Fibroblast of skin of scalp (primary cell): ENCODE measurements at places on chromosomes 6 and 20.

DNA sequence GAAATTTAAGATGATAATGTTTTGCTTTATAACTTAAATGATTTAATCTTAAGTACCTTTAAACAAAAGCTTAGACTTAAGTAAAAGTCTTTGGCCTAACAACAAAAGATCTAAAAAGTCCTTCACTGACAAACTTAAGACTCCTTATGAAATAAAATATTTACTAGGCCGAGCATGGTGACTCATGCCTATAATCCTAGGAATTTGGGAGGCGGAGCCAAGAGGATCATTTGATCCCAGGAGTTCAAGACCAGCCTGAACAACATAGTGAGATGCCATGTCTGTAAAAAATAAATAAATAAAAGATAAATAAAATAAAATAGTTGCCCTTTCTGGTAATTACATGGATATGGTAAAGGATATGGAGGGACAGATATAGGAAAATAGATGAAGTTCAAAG, 12.4 kb downstream of the KATNA1 start:
- peak; percentile 61 for DNase-seq

GRCh38 chr20:61631751-61632150, 379.7 kb downstream of the CDH4 start:
- DNase-seq = no peak

DNA sequence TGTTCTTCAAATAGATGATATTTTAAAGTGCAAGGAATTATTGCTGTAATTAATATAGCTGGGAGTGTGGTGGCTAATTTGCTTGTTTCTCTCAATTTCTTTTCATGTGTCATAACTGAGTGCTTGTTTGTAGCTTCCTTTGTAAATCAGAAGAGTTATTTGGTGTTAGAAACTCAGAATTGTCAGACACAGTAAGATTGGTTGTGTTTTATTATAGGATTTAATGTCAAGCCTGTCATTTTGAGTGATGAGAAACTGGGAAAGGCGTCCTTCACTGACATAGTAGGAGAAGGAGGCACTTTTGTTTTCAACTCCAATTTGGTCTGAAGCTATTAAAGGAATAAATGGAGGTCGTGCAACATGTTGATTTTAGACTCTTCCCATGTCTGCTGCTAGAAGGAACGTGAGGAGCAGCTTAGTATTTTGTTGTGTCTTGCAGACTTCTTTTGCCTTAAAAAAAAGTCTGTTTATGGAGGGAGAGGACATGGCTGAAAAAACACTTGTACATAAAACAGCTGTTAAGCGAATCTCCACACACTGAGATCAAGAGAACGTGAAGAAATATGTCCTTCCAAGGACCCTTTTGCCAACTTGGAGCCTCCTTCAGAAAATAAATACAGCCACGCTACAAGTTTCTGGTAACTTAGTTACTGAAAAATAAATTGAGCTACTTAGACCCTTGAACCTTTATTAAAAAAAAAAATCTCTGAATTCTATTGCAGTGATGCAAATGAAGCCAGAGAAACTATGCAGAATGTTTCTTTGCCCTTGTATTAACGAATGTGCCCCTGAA, 59.5 kb downstream of the BMP6 start:
- DNase-seq = no peak

DNA sequence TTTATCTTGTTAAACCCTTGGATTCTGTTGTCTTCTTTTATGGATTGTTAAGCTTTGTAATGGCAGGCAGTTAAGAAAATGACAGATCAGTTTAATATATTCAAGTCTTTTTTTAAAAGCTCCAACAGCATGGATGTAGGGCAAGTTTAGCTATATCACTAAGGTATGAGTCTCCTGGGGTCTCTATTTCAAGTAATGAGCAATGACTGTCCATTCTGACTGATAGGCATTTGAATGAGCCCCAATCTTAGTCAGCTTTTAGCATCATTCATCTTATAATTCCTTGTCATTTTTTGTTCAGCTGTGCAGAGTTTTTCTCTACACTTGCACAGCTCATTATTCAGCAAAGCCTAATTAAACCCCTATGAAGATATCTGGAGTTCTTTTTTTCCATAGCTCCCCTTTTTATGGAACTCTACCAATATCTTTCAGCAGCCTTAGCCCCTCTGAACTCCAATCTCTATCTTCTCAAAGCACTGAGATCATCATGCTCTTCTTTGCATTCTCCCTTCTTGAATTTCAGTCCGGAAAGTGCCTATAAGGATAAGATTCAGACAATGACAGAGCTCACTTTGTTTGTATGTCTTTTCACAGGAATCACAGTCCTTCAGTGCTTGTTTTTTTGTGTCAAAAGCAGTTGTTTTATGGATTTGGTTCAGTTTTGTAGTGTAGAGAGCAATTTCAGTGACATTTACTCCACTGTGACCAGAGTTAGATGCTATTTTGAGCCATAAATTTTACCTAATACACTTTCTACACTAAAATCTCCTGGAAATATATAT, 97.2 kb upstream of the DOK5 start:
- no peak for DNase-seq

DNA sequence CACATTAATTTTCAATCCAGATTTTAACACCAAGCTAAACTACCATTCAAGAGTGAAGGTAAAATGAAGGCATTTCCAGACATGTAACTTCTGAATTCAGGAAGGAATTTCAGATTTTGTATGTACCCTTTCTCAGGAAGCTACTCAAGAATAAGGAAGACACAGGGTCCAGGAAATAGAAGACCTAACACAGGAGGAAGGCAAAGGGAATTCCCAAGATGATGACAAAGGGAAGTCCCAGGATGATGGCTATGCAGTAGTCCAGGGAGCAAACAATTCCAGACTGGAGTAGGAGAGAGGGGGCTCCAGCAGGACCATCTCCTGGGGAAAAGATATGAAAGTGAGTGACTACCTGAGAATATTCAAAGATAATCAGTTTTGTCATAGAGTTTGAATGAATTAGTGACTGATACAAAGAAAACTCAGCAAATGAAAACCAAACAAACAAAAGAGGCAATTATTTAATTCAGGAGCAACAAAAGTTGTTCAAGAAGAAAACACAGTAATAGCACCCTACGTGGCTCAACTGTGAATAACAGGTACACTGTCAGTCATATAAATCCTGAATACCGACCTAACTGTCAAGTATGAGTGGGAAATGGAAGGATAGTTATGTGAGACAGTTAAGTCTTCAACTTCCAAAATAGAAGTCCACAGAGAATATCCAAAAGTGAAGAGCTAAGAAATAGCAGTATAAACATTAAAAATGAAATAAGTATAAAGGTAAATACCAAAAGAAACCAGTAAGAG, 4.0 kb downstream of the RNF24 start:
- no peak for DNase-seq

DNA sequence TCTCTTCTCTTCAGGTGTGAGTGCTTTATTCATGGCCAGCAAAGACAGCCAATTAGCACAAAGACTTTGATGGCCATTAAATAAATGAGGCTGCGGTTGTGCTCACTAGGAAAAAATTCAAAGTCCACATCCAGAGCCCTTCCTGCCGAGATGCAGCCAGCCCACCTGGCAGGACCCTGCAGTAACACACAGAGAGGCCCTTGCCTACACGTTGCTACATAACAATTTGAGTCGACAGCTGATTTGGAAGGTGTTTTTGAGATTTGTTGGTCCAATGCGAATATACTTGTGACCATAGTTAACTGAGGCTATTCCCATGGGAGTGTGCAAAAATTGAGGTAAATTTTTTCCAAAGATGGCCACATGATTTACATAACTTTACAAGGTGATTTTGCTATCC, 605.4 kb upstream of the HTR1E start:
- DNase-seq = no peak

DNA sequence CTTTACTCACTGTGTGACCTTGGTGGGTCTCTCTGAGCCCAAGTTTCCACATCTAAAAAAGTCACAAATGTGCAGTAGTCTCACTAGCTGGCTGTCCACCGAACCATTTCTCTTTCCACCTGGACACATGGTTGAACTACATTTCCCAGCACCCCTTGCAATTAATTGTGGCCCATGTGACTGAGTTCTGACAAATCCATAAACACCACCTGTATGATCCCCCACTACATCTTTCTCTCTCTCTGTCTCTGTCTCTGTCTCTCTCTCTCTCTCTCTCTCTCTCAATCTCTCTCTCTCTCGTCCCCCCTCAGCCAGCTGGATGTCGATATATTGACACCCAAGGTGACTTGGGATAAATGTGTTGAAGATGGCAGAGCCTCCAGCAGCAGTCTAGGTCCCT, 42.8 kb downstream of the SNHG17 start:
- DNase-seq = no peak

- DNase-seq = no peak
Measured at GRCh38 chr6:170110201-170111140, 180.4 kb downstream of the DLL1 start.

GRCh38 chr6:132404736-132405135, 3.5 kb upstream of the MOXD1 start:
- DNase-seq = no peak

- peak; percentile 69 for DNase-seq
Measured at GRCh38 chr6:13368731-13369115, 40.4 kb upstream of the TBC1D7 start.

GRCh38 chr6:35629876-35630378, 58.8 kb downstream of the FKBP5 start:
- peak; percentile 31 for DNase-seq

- no peak for DNase-seq
Measured at GRCh38 chr6:293193-294174, 1.2 kb downstream of the DUSP22 start.

DNA sequence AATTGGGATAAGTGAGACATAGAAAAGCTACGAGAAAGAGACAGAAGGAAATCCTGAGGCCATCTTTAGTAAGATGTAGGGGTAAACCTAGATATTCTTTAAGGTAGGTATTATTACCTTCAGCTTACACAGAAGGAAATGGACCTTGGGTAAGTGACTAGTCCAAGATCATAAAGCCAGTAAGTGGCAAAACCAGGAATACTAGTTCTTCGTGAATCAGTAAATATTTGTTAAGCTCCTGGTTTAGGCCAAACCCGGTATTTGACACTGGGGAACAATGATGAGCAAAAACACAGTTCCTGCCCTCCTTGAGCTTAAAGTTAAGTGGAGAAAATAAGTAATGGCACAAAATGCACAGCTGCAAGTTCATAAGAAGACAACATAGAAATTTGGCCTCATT, 5.3 kb downstream of the TRIM39 start:
- DNase-seq = no peak

DNA sequence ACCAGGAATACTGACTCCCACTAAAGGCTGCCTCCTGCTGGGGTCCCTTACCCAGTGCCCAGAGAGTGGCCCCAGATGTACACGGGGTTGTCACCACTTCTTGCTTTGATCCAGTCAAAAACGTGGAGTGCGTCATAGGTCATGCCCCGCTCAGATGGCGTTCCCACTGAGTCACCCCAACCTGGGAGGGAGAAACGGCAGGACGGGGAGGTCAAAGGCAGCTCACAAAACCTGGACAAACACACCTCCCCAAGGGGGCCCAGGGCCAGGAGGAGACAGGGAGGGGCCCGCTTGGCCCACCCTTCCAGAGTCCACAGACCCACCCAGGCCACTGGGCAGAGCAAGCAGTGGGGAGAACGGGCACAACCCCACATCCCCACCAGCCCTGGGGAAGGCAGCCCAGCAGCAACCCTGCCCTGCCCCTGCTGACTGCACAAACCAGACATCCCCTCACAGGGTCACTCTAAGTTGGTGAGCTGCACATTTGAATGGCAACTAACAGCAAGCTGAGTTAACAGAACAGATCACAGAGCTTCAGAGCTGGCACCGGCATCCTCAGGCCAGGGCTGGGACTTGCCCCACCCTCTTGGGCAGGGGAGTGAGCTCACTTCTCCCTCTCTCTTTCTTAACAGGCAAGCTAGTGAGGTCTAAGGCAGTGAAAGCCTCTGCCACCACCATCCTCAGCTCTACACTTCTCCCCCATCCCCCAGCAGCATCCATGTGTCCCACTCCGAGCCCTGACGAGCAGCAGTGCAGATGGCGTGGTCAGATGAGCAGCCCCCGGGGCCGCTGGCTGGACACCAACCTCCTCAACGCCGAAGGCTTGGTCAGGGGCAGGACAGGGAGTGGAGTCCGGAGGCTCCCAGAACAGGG, 61.7 kb downstream of the PYGB start:
- DNase-seq = peak; percentile 72

DNA sequence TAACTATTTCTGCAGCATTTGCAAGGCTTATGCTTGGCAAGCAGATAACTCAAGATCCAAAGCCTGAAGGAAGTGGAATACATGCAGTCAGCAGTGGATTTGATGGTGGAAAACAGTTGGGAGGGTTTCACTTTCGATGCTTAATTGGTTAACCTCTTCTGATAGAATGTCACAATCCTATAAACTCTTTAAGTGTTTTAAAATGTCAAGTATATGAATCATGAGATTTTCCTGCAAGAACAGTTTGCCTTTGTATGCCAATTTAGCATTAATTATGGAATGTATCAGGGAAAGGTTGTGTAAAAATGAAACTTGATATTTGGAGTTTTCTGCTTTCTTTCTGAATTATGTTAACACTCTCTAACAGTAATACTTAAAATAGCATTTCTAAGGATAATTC, 36.6 kb downstream of the NKX2-4 start:
- DNase-seq = no peak

GRCh38 chr6:85754894-85755293, 112.2 kb upstream of the SYNCRIP start:
- DNase-seq = no peak

DNA sequence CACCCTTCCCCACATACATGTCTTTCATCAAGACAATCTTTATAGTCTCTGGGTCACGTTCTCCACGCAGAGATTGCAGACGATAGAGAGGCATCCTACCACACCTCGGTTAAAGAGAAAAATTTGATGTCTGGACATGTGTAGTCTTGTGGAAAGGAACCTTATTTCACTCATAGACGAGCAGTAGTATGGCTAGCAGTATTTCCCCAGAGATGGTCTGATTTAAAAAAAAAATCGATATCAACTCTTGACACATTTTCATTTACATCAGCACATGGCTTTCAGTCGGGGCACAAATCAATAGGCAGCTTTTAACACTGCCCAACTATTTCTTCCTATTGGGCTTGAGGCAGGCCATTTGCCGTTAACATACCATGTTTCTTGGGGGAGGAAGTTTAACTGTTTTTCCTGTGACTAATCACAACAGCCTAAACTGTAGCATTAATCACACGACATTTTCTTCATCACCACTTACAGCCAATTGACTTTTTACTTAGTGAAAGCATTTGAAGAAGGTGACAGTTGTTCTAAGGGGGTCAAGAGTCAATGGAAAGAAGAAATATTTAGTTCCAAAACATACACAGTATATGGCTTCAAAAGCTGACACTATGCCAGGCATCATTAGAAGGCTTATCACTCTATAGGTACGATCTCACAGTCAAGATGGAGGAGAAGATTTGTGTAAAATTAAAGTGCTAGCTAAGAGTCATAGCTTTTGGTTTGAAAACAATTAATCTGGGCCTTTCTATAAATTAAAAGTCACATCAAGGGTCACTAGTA, 129.5 kb upstream of the HDAC2 start:
- peak; percentile 62 for DNase-seq

DNA sequence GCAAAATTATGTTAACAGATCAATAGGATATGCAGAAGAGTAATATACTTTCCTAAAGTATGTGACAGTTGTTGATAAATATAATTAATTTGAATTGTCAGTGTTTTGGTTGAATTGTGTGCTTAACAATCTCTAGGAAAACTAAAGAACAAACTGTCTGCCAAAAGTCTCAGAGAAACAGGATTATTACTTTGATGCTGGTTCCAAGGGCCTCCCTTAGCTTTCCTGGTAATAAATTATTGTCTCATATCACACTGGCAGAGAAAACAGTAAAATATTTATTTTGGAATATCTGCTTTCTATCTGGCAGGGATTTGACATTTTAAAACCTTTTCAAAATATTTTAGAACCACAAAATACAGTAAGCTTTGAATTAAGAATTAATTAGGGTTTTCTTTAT, 40.1 kb upstream of the CARMIL1 start:
- DNase-seq = no peak
